ENCODE measurements at places on chromosomes 6 and 20.

DNA sequence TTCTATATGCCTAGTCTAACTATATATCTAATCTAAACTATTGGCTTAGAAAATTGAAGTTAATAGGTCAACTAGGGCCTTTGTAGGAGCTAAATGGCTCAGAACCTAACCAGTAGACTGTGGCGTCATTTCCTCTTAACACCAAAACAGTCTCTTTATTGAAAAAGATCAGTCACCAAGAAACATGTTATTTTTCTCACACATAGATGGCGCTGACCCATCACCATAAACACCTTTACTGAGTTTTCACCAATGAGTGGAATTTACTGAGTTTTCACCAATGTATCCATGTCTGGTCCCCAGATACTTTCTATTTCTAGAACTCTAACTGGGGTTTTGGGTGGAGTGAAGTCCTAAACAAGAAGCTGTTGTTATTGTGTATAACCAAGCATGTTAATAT lies 636.0 kb downstream of the BCKDHB start:
- no peak for DNase-seq

GRCh38 chr20:63163596-63164483 lies 52.1 kb downstream of the YTHDF1 start:
- DNase-seq, result no peak

DNA sequence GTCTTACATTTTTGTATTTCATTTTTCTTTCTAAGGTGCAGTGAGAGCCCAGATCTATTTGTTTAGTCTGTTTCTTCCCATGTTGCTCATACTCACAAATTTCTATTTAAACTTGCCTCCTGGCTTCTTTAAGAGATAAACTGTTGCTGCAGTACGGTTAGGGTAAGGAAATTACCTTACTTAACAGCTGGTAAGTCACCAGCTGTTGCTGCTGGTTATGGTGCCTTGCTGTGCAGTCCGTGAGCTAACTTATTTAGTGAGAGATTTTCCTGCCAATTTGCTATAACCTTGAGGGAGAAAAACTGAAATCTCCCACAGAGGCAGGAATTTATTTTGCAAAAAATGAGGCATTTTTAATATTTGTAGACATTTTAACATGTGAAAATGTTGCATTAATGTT lies 261.0 kb downstream of the UST start:
- DNase-seq, result no peak

DNA sequence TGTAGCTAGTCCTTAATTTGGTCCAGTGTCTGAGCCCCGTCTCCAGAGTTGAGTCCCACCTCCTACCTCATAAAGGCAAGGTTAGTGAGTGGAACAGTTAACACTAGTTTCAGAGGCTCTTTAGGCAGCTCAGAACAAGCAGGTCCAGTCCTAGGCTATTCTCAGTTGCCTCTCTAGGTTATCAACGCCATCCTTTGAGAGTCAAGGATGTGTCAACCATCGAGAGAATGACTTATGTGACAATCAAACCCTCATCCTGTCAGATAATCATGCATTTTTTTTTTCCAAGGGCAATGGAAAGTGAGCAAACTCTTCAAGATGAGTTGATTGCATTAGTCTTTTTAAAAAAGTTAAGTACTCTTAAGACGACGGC lies 64.0 kb upstream of the TXNDC5 start:
- DNase-seq, result no peak
